Effector memory CD8-positive, alpha-beta T cell (primary cell): ENCODE measurements at places on chromosomes 16 and 17.

GRCh38 chr17:27362909-27363308, 69.0 kb downstream of the WSB1 start:
- H3K4me3 ChIP-seq = no peak overlapping the region
- no peaks in the 10 kb centered on the region for H3K27me3 ChIP-seq
- H3K36me3 ChIP-seq = peaks cover 2% of the 10 kb centered on the region
- no peak overlapping the region for H3K27ac ChIP-seq
- peaks cover 12% of the 10 kb centered on the region for H3K4me1 ChIP-seq

- no peaks in the 10 kb centered on the region for H3K27me3 ChIP-seq
- peak overlapping the region; percentile 90 for H3K27ac ChIP-seq
- no peak for DNase-seq
- peaks cover 20% of the 10 kb centered on the region for H3K4me1 ChIP-seq
- no peak overlapping the region for H3K4me3 ChIP-seq
Measured at GRCh38 chr17:76178124-76178523, 37.1 kb upstream of the FOXJ1 start.

DNA sequence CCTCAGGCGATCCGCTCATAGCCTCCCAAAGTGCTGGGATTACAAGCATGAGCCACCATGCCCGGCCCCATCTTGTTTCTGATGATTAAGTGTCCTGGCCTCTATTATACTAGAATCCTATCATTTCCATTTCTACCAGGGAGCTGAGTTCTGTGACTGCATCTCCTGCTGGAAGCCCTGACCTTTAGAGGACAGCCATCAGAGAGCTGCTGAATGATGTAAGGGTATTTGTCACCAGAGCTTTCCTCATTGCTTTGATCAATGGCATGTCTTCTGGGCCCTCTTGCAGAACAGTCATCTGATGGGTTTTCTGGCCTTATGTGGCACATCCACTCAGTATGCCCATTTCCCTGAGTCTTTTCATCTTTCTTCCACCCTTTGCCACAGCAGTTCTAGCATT, 39.9 kb downstream of the PSMD12 start:
- no peak overlapping the region for H3K27ac ChIP-seq
- H3K27me3 ChIP-seq = no peaks in the 10 kb centered on the region
- no peak for DNase-seq

- peaks cover 53% of the 10 kb centered on the region for H3K36me3 ChIP-seq
- DNase-seq = no peak
- no peak overlapping the region for H3K27ac ChIP-seq
- no peaks in the 10 kb centered on the region for H3K4me1 ChIP-seq
- H3K27me3 ChIP-seq = no peaks in the 10 kb centered on the region
- H3K4me3 ChIP-seq = no peak overlapping the region
Measured at GRCh38 chr17:2459917-2460271, 51.8 kb downstream of the METTL16 start.

DNA sequence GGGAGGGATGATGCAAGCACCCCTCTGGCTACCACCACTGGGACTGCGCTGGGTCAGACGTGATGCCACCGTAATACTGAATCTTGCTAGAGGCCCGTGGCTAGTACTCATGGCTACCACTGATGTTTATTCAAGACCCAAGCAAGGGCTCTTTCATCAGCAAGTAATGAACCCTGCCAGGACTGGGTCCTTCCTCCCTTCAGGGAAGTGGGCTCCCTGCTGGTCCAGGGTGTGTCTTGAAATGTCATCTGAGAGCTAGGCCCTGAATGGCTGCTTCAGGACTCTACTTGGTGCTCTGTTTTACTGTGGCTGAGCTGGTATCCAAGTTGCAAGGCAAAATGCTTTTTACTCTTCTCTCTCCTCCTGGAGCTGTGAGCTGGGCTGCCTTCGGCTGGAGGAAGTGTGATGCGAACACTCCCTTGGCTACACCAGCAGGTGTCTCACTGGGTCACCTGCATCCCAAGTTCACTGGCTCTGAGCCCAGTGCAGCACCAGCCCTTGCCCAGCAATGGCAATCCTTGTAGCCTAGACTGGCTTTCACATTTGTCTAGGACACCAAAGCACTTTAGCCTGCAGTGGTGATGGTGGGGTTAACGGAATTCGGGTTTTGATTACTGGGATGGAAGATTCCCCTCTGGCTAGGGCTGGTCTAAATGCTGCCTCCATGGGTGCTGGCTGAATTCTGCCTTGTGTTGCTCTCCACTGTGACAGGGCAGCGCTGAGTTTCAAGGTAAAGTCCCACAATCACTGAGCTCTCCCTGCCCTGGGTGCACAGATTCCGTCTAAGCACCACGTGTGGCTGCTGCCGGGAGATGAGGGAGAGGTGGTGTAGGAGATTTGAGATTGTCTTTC, 98.6 kb downstream of the USP22 start:
- no peak for DNase-seq
- H3K4me3 ChIP-seq = no peak overlapping the region
- peaks cover 55% of the 10 kb centered on the region for H3K27me3 ChIP-seq

DNA sequence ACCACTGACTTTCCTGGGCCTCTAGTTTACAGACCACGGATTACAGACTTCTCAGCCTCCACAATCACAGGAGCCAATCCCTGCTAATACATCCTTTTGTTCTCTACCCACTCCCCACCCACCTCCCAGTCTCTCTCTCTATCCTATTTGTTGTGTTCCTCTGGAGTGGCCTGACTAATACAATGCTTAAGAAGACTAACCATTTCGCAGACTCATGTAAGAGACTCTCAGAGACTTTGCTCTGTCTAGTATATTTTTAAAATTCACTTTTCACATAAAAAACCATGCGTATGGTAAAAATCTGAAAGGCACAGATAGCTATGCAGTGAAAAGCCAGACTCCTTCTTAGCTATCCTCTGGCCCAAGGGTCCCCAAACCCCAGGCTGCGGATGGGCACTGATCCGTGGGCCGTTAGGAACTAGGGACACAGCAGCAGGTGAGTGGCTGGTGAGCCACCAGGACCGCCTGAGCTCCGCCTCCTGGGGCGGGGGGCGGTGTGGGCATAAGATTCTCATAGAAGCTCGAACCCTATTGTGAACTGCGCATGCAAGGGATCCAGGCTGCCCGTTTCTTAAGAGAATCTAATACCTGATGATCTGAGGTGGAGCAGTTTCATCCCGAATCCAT, 7.6 kb downstream of the PIK3R6 start:
- peaks cover 3% of the 10 kb centered on the region for H3K36me3 ChIP-seq
- H3K4me3 ChIP-seq = no peak overlapping the region
- peak overlapping the region; percentile 38 for H3K27ac ChIP-seq
- H3K4me1 ChIP-seq = peaks cover 13% of the 10 kb centered on the region
- H3K27me3 ChIP-seq = no peaks in the 10 kb centered on the region

DNA sequence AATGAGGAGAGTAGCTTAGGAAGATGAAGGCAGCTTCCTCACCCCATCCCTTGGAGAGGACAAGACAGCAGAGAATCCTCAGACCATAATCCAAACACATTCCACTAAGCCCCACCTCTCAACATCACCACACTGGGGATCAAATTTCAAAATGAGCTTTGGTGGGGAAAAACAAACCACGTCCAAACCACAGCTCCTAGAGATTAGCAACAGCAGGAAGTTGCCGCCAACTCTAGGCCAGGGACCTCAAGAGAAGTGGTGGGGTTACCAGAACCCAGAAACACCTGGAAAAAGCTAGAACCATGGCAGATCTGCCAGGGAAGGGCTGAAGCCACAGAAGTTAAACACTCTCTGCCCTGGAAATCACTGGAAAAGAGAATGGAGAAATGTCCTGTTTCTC, 571.6 kb downstream of the HS3ST4 start:
- H3K4me1 ChIP-seq = no peaks in the 10 kb centered on the region
- H3K27me3 ChIP-seq = no peaks in the 10 kb centered on the region
- H3K36me3 ChIP-seq = no peaks in the 10 kb centered on the region
- H3K27ac ChIP-seq = no peak overlapping the region
- H3K4me3 ChIP-seq = no peak overlapping the region
- DNase-seq = no peak

GRCh38 chr16:50839920-50840729, 98.2 kb downstream of the CYLD start:
- peaks cover 13% of the 10 kb centered on the region for H3K4me1 ChIP-seq
- H3K36me3 ChIP-seq = peaks cover 4% of the 10 kb centered on the region
- DNase-seq = no peak

DNA sequence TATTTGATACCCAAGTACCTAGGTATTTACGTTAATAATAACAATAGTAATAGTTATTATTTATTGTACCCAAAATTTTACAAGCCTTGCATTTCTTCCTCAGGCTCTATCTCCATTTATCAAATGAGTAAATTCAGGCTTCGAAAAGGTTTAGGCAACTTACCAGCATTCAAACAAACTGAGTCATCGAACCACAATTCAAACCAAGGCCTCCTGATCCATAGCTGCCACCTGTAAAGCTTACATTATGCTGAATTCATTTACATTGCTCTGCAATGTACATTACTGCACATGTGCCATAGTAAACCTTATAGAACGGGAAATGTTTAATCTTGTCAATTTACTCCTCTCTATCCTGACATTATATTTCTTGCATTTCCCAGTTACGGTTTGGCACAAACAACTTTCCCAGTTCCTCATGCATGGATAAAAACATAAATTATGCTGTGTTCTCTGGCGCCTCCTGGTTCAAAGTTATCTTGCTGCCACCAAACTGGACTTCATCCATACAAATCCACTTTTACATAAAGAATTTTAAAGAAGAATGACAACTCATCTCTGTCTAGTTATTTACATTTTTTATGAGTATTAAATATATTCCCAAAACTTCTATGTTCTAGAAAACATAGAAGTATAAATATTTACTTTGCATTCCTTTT, 360.6 kb upstream of the SOX9 start:
- no peaks in the 10 kb centered on the region for H3K36me3 ChIP-seq
- no peak for DNase-seq
- no peaks in the 10 kb centered on the region for H3K27me3 ChIP-seq

DNA sequence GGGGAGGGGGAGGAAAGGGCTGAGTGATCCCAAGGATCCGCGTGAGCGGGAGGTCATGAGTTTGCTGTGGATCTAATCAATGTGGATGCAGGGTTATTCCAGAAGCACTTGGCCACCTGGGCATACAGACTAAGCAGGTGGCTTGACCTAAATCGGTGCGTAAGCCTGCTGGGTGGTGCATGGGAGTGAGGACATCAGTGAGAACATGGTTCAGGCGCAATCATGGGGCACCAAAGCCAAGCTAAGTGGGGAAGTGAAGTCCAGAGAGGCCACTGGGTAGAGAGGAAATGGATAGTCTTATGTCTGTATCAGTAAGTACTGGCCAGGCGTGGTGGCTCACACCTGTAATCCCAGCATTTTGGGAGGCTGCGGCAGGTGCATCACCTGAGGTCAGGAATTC, 18.9 kb upstream of the MFSD6L start:
- H3K27ac ChIP-seq = no peak overlapping the region
- peaks cover 29% of the 10 kb centered on the region for H3K27me3 ChIP-seq
- H3K36me3 ChIP-seq = no peaks in the 10 kb centered on the region
- H3K4me3 ChIP-seq = no peak overlapping the region
- H3K4me1 ChIP-seq = no peaks in the 10 kb centered on the region

GRCh38 chr16:12291989-12292759, 315.6 kb downstream of the SNX29 start:
- no peak overlapping the region for H3K27ac ChIP-seq
- no peaks in the 10 kb centered on the region for H3K27me3 ChIP-seq
- peaks cover 11% of the 10 kb centered on the region for H3K4me1 ChIP-seq
- H3K4me3 ChIP-seq = no peak overlapping the region
- DNase-seq = no peak
- H3K36me3 ChIP-seq = no peaks in the 10 kb centered on the region

GRCh38 chr16:83728492-83728891, 79.3 kb upstream of the HSBP1 start:
- no peak for DNase-seq
- no peak overlapping the region for H3K27ac ChIP-seq
- peaks cover 15% of the 10 kb centered on the region for H3K27me3 ChIP-seq
- no peaks in the 10 kb centered on the region for H3K4me1 ChIP-seq

DNA sequence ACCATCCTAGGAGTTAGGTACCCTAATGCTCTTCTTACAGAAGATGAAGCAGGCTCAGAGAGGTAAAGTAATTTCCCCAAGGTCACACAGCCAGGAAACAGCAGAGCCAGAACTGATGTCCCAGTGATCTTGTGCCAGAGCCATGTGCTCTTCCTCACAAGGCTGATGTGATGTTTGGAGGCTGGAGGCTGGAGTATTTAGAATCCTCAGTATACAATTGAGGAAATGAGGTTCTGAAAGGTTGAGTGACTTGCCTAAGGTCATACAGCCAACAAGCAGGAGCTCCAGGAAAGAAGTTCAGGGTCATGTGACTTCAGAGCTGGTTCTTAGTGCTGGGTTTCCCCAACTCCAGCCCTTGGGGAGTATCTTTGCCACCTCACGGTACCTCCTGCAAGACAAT, 18.5 kb downstream of the ITPRIPL2 start:
- no peaks in the 10 kb centered on the region for H3K27me3 ChIP-seq
- no peak overlapping the region for H3K4me3 ChIP-seq
- H3K27ac ChIP-seq = no peak overlapping the region
- DNase-seq = no peak

GRCh38 chr16:27771201-27771910, 221.4 kb downstream of the KATNIP start:
- DNase-seq = no peak
- no peaks in the 10 kb centered on the region for H3K36me3 ChIP-seq
- H3K27me3 ChIP-seq = no peaks in the 10 kb centered on the region
- no peak overlapping the region for H3K4me3 ChIP-seq

- H3K4me1 ChIP-seq = peaks cover 3% of the 10 kb centered on the region
- no peak overlapping the region for H3K27ac ChIP-seq
- no peaks in the 10 kb centered on the region for H3K27me3 ChIP-seq
- no peak overlapping the region for H3K4me3 ChIP-seq
Measured at GRCh38 chr17:63095459-63095858, 129.4 kb downstream of the TANC2 start.

- no peak overlapping the region for H3K4me3 ChIP-seq
- H3K4me1 ChIP-seq = peaks cover 73% of the 10 kb centered on the region
- no peaks in the 10 kb centered on the region for H3K27me3 ChIP-seq
- no peak overlapping the region for H3K27ac ChIP-seq
- DNase-seq = no peak
Measured at GRCh38 chr16:23964136-23964535, 128.4 kb downstream of the PRKCB start.

DNA sequence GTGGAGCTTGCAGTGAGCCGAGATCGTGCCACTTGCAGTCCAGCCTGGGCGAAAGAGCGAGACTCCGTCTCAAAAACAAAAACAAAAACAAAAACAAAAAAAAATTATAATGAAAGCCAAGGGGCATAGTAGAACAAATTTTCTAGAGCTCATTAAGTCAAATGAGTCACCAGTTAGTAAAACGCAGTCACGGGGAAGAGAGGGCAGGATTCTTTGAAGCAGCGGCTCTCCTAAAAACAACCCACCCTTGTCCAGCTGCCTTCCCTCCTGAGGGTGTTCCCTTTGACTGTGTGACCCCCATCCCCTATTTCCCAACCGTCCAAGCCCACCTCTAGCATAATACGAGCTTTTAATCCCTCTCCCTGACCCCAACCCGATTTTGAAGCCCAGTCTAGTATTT, 44.1 kb upstream of the STH start:
- H3K27ac ChIP-seq = no peak overlapping the region
- no peaks in the 10 kb centered on the region for H3K4me1 ChIP-seq
- no peak overlapping the region for H3K4me3 ChIP-seq
- H3K27me3 ChIP-seq = peaks cover 54% of the 10 kb centered on the region

- H3K27me3 ChIP-seq = no peaks in the 10 kb centered on the region
- H3K4me3 ChIP-seq = no peak overlapping the region
- peaks cover 8% of the 10 kb centered on the region for H3K4me1 ChIP-seq
- peaks cover 26% of the 10 kb centered on the region for H3K36me3 ChIP-seq
Measured at GRCh38 chr16:19636436-19637267, 81.1 kb downstream of the VPS35L start.
